ENCODE measurements at places on chromosomes 6 and 20. TPM values are rescaled to one million over a fixed set of nuclear protein-coding genes. Genes with fewer than 3 reads are reported as not detected.

DNA sequence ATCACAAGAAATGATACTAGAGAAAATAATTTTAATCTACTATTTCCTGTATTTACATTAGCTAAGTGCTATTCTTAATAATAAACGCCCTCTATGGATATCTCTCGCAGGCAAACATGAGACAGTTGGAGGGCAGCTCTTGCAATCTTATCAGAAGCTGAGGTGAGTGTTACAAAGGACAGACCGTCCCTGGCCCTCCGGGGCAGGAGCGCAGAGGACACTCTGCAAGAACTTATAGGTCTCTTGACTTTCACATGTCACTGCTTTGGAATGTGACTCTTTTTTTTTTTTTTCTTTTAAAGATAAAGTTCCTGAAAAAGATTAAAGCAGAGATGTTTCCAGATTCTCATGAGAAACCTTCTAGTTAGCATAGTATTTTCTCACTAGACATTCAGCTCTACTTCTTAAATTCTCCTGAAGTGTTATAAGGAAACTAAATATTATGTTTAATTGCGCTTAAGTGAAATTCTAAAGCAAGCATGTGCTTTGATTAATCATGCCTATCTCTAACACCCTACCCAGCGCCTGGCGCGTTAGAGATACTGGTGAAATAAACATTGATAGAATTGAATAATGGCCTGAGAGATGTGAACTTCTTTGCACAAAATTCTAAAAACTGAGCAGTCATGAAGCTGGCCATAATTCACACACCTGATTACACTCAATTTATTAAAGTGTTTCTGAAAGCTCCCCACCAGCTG lies 57.4 kb downstream of the SYTL3 start:
- no peak for DNase-seq

Gene CYP39A1
- total RNA-seq: 7.1 TPM

Gene RIMS1
- total RNA-seq: 2.5 TPM

GRCh38 chr6:112827793-112828192 lies 480.7 kb downstream of the RFPL4B start:
- peak; percentile 16 for DNase-seq

DNA sequence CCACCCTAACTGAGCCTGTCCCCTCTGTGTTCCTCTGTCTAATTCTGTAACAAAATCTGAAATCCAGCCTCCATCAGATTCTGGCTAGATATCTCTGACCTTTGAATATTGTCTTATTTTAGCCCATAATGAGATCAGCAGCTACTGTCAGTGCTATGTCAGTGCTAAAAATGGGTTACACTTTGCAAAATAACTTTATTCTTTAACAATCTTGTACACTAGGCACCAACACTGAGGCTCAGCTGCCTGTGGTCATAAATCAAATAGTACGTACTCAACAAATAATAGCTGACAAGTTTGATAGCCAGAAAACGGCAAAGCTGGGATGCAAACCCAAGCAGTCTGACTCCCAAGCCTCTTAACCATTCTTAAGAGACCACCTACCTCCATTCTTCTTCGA lies 22.1 kb downstream of the TTPAL start:
- no peak for DNase-seq

Gene LY6G6F
- not detected for total RNA-seq

DNA sequence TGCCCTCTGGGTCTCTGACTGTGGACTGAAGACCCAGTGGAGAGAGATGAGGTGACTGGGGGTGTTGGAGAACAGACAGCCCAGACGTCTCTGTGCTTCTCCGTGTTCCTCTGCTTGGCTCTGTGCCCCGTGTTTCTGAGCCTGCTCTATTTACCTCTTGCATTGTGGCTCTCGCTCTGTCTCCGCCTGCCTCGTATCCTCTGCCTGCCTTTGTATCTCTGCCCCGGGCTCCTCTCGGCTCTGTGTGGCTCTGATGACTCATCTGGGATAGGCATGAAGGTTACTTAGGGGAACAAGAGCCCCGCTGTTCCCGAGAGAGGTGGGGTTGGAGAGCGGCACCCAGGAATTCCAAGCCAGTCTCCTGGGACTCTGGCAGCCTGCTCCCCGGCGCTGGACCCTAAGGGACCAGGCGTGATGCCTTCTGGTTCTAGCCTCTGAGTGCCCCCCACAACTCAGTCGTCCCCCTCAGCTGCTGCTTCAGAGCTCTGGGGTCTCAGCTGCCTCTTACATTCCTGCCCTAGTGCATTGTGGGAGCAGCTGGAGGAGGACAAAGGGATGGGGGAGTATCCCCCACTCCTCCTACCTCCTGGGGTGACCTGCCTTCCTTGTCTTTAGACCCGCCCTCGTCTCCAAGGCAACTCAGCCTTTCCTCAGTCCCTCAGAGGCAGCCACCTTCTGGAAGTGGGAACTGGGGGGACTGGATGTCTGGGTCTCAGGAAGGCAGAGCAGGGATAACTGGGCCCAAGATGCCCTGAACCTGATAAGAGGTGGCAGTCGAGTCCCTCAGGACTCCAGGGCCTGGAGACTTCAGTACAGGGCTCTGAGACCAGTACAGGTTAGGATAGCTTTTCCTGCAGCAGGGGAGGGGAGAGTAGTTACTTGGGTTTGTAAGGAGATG lies 1.9 kb downstream of the DDR1 start:
- peak; percentile 98 for DNase-seq

- DNase-seq: no peak
Observed at GRCh38 chr20:3486850-3487249, 16.0 kb downstream of the ATRN start.

- DNase-seq: no peak
Observed at GRCh38 chr20:53950031-53950430, 120.4 kb downstream of the BCAS1 start.

Data from neural progenitor cell (in vitro differentiated cells).